T47D (cell line): ENCODE measurements at places on chromosomes 5 and 9.

GRCh38 chr5:10604975-10605374 lies 41.1 kb downstream of the ANKRD33B start:
- DNase-seq = no peak

DNA sequence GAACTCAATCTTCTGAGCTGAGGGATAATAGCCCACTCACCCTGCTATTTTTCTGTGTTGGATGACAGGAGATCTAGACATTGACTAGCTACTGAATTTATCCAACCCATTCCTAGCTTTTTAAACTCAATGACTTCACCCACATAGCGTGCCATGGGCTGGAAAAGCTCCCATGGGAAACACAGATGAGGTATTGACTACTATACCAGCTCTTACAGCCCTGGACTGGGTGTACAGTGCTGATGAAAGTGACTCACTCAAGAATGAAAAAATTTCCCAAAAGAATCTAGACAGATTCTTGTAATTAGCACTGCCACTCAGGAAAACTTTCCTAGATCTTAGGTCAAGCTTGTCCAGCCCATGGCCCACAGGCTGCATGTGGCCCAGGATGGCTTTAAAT lies 72.7 kb upstream of the NREP start:
- no peak for DNase-seq

DNA sequence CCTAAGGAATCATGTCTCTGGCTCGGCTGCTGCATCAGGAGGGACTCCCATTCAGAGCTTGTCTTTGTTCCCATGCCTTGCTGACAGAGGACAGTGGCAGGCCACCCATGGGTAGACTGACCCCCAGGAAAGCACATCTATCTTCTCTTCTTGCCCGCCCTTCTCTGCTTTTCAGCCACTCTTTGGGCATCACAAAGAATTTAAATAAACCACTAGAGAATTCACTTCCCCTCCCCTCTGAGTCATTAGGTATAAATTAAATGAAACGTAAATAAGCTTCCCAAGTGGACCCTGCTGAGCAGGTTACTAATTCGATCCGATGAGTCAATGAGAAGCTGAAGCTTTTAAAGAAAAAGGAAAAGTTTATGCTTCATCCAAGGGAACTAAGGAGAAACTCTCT lies 97.0 kb downstream of the DRD1 start:
- DNase-seq = no peak

DNA sequence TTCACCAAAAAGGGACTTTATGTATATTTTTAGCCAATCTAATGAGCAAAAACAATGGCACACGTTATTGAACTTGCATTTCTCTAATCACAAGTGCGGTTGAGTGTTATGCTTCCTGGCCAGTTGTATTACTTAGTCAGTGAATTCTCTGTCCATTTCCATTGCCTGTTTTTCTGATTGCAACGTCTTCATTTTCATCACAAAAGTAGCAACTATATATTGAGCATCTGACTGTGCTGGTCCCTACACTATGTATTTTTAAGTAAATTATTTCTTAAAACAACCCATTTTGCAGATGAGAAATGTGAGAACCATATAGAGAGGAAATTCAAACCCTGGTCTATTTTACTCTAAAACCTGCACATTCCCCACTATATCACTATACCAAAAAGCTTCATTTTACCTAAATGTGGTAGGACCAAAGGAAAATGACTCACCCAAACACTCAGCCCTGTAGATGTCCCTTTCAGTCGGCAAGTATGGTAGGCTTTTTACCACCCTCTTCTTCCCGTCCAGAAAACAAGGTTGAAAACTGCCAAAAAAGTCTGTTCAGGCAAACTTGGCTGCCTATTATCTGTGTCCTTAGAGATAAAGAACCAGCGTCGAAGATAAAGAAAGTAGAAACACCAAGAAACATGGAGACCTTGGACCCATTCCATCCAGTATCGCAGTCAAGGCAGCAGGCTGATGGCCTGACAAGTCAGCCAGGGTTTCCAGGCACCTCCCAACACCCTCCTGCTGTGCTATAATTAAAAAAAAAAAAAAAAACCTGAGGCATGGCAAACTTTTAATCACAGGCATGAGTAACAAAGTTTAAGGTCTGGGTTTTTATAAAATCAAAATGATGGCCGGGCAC lies 18.8 kb upstream of the FAM13B start:
- no peak for DNase-seq

DNA sequence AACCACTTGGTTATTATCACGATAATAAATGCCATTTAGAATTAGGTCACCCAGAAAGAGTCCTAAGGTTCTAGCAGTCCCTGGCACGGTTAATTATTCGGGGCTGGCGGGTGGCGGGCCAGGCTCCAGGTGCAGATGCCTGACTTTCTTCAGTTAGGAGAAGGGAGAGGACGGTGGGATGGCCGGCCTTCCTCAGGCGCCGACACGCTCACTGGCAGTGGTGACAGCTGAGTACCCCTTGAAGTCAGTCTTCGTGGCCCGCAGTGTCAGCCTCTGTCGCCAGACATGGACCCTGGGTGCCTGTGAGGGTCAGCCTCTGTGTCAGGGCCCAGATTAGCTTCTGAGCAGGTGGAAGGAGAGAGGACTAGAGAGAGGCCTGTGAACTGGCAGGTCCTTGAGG lies 21.1 kb upstream of the EXOC3 start:
- DNase-seq = no peak

DNA sequence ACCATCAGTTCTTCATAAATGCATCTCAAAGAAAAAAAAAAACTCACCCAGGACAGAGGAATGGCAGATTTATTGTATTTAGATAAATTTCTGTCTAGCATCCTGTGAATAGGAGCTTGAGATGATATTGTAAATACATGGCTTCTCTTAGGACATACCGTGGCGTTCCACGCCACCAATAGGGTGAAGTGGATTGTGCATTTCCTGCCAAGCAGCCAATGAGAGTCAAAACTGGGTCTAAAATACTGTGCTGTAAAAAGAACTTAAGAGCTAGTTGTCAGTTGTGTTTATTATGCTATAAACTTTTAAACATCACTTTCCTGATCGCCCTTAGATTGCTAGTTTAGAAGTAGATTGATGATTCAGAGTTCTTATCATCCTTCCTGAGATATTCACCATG lies 20.9 kb upstream of the TRPM6 start:
- no peak for DNase-seq
